ENCODE measurements at places on chromosomes 4 and X.

DNA sequence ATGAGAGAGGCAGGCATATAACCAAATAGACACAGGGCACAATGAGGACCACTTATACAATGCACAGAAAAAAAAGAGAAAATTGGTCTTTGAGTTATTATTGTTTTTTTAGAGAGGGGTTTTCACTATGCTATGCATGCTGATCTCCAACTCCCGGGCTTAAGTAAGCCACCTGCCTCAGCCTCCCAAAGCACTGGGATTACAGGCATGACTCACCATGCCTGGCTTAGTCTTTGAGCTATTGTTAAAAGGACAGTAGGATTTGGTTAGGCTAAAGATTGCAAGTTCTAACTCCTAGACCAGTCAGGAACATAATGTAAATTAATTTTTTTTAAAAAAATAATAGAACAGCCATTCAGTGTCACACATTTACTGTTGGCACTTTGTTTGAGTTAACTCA is 340.1 kb downstream of the GPAT3 start:
- no peak for DNase-seq

GRCh38 chr4:47816748-47817147 is 21.1 kb downstream of the CORIN start:
- no peak for DNase-seq

- no peak for DNase-seq
Observed at GRCh38 chr4:55896622-55897021, 43.2 kb downstream of the EXOC1 start.

DNA sequence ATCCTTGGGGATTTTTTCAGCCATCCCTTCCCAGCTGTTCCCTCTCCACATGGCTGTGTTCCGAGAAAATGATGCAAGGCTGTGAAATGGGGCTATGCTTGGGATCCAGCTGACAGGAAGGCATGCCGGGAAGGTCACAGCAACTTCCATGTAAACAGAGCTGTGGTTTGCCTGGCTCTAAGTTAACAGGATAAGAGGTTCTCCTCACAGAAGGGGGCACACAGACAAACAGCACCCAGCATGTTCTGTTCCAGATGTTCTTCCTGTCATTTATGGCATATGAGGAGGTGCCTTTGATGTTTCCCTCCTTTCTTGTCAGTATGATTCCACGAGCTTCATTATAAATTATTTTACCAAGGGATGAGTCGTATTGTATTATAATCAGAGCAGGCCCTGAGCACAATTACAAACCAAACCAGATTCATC is 220.7 kb downstream of the ANTXR2 start:
- DNase-seq, result no peak

GRCh38 chr4:52704661-52705060 is 45.6 kb upstream of the USP46 start:
- DNase-seq, result no peak

DNA sequence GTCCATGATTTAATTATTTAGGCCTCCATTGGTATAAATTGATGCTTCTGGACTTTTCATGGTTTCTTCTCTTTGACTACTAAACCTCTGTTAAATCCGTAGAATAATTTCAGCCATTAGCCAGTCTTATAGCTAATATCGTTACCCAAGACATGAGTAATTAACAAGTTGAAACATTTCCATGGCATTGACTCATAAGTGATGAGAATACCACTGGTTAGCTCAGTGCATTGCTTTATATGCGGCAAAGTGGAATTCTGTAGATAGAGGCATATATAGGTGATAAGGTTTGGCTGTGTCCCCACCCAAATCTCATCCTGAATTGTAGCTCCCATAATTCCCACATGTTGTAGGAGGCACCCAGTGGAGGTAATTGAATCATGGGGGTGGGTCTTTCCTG is 80.6 kb downstream of the VCX2 start:
- no peak for DNase-seq

DNA sequence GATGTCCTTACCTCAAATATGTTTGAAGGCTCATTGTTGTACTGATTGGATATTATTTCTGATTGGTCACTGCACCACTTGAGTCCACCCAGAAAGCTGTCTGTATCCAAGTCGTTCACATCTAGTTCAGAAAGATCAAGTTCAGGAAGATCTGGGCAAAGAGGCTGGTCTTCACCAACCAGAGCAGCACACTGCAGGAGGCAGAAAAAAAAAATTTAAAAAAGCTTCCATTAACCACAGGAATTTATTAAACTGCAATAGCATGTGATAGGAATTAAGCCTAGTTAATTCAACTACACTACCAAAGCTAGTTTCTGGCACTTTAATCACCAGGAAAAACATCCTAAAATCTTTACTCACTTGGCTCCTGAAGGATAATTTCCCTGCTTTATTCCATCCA is 5.1 kb downstream of the PPARGC1A start:
- DNase-seq, result no peak

- DNase-seq, result peak; percentile 92
Observed at GRCh38 chr4:55348466-55348865, 2.4 kb downstream of the SRD5A3 start.

GRCh38 chr4:85565761-85566480 is 91.0 kb downstream of the ARHGAP24 start:
- DNase-seq, result no peak

- DNase-seq, result no peak
Observed at GRCh38 chr4:90970021-90970420, 842.8 kb downstream of the CCSER1 start.

- DNase-seq, result no peak
Observed at GRCh38 chrX:71958281-71958675, 47.6 kb downstream of the NHSL2 start.

DNA sequence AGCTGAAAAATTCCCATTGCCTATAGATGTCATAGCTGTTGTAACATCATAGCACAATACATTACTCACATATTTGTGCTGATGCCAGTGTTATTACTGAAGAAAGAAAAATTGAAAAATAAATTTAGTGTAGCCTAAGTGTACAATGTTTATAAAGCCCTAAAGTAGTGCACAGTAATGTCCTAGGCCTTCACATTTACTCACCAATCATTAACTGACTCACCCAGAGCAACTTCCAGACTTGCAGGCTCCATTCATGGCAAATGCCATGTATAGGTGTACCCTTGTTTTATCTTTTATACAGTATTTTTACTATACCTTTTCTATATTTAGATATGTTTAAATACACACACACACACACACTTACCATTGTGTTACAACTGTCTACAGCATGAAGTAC is 265.4 kb upstream of the MAGEB18 start:
- DNase-seq, result no peak

GRCh38 chrX:41781500-41781899 is 57.5 kb downstream of the GPR82 start:
- no peak for DNase-seq

- no peak for DNase-seq
Observed at GRCh38 chr4:2930135-2930757, 33.0 kb downstream of the NOP14 start.

DNA sequence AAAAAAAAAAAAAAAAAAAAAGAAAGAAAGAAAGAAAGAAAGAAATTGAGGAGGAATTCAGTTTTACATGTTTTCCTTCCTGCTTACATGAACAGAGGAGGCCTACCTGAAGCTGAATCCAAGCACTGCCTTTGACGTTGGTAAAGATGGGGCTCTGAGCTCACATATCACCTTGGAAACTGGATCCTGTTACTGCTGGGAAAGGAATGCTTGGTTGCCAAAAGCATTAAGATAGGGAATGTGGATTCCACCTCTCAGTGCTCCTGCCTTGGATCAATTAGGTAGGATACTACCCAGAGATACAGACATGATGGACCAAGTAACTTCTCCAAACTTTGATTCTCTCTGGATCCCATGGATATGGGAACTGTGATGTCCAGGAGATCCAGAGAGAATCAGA is 50.6 kb downstream of the NHS start:
- no peak for DNase-seq

- no peak for DNase-seq
Observed at GRCh38 chrX:129724754-129725153, 14.0 kb upstream of the XPNPEP2 start.

DNA sequence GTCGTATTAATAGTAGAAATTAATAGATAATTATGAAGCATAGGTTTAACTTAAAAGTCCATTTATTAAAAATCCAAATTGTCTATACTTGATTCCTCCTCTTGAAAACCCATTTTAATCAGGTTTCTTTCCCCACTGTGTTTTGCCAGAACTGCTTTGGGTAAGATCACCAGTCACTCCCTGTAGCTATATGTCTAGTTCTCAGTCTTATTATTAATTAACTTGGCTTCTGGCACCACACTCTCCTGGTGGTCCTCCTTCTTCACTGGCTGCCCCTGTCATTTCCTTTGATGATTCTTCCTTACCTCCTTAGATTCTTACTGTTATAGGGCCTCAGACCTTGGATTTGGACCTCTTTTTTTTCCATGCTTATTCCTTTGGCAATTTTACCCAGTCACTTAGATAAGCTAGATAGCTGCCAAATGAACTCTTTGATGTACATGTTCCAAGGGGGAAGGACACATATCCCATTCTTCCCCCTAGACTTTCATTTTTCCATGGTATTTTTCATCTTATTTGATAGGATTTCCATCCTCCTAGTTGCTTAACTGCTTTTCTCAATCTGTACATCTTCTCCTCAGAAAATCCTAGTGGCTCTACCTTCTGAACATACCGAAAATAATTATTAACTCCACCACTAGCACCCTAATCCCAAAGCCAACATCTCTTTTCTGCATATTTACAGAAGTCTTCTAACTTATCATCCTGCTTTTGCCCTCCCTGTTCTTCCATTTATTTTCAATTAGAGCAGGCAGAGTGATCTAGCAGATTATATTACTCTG is 24.5 kb downstream of the GIMD1 start:
- no peak for DNase-seq

DNA sequence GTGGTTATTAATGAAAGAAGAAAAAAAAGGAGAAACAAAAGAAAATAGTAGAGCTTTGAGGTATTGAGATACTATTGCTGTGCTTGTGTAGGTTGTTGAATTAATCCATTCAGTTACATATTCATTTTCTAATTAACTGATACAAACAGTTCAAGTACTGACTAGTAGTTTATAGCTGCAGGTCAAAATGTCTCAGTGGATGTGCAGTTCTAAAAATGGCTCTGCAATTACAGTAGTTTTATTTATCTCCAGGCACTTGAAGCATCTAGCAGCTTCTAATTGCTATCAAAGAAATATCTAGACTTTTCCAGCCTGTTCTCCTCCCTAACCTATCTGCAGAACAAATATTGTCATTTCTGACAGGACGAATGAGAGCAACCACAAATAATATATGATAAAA is 1887.7 kb upstream of the PCDH7 start:
- DNase-seq, result no peak

DNA sequence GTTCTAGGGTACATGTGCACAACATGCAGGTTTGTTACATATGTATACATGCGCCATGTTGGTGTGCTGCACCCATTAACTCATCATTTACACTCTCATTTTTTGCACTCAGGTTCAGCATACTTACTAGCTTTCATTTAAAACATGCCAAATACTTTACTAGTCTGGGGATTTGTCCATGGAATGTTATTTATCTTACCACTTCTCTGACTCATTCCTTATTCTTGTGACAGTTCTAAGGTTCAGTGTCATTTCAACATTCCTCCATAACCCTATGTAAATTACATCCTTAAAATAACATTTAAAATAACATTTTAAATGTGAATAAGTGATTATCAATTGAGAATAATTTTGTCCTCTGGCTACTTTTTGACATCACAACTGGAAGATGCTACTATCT is 19.5 kb upstream of the SYTL5 start:
- no peak for DNase-seq

DNA sequence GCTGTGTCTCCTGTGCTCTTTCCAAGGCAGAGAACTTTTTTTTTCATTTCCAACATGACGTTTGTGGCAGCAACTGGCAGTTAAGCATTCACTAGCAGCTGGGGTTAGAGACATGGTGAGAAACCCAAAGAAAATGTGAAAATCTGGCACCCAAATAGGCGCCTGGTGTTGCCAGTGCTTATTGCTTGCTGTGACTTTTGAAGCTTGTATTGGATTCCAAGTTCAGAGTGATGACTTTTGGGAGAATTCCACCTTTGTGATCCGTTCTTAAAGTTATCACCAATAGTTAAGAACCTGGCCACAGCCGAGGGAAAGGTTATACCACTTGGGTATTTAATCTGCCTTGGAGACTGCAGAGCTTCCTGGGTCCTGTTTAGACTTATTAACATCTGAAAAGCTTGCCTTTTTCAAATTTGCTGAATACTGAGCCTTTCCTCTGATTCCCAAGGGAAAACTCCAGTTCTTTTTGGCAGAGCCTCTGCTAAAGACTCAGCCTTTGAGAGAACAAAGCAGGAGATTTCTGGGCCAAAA is 101.0 kb downstream of the OPHN1 start:
- DNase-seq, result no peak
